ENCODE measurements at places on chromosomes 16 and 17.

DNA sequence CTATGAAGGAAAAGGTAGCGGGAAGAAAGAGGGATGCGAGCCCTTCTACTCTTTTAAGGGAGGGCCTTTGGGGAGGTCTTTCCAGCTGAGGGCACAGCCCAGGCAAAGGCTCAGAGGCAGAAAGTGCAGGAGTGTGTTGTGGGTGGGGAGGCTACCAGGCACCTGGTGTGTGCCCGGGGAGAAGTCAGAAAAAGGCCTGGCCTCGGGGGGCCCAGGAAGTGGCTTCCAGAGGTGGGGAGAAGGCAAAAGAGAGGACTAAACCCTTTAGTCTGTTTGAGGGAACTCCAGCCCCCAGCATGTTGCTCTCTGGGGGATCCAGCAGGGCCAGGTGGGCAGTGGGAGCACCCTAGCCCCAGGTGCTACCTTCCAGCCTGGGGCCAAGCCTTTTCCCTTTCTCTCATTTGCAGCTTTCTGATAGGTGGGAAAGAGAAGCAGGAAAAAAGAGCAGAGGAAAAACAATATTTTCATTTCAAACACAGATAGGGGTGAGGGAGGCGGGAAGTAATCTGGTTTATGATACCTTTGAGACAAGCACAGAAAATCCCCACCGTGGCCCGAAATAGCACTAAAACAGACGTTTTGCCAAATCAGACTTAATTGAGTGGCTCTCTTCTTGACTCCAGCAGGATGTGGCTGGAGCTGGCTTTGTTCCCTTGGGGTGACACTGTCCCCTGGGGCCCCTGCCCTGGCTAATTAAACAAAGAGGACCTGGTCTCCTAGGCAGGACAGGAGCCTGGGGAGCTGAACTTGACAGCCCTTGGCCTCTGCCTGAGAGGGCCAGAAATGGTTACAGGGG is 10.4 kb downstream of the RAI1 start:
- no peak for DNase-seq

- no peak for DNase-seq
These were observed 258.3 kb downstream of the RBFOX1 start for GRCh38 chr16:7590934-7591333.

DNA sequence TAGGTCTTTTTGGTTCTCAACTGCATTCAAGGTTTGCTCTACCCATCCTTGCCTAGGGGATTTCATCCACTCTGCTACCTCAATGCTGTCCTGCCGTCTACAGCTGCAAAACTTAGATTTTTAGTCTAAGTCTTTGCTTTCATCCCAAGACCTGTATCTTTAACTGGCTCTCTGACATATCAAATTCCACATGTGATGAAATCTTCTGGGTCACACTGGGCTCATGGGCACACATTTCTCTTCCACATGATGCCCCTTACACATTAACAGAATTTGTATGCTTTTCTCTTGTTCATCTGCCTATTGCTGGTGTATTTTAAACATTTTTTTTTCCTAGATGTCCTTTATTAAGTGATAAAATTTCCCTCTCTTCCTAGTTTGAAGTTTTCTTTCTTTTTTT is 39.6 kb downstream of the MAF start:
- DNase-seq = no peak

- no peak for DNase-seq
These were observed 57.5 kb downstream of the CYB5B start for GRCh38 chr16:69481901-69482341.

DNA sequence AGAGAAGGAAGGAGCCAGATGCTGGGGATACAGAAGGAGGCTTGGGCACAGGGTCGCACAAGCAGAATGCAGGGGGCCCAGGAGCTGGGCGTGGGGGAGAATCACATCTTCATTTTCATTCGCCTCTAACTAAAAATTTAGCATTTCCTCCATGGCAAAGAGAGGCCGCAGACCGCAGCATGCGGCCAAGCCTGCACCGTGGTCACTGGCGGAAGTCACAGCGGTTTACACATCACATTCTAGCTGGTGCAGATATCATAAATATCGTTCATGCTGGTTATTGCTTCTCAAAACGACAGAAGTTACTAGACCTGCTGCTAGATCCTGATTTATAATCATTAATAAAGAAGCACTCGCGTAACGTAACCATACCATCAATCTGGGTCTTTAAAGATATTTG is 162.0 kb downstream of the NTN1 start:
- no peak for DNase-seq

GRCh38 chr17:51496378-51496777 is 236.0 kb downstream of the UTP18 start:
- DNase-seq = no peak

DNA sequence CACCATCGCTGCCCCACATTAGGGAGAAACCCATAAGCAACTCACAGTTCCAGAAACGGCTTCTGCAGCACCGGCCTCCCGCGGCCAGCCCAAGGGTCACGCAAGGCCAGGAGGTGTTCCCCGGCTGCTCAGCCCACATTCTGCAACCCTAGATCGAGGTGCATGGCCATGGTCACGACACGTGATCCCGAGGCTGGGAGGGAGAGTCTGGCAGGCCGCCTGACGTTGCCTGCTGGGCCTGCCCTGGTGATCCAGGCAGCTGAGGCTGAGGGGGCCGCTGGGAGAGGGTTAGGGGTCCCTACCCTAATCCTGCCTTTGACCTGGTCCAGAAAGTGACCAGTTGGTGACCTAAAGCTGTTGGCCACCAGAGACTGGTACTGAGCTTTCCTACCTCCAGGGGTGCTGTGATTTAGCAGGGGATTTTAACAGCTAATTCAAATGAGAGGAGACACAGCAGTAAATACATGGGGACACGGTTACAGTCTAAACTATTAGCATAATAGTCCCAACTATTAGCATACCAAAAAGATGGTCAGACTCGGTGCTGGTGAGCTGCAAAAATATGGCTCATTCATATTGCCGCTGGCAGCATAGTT is 97.4 kb upstream of the CIBAR2 start:
- DNase-seq = no peak

GRCh38 chr17:45425125-45425983 is 7.3 kb downstream of the ARHGAP27 start:
- no peak for DNase-seq

DNA sequence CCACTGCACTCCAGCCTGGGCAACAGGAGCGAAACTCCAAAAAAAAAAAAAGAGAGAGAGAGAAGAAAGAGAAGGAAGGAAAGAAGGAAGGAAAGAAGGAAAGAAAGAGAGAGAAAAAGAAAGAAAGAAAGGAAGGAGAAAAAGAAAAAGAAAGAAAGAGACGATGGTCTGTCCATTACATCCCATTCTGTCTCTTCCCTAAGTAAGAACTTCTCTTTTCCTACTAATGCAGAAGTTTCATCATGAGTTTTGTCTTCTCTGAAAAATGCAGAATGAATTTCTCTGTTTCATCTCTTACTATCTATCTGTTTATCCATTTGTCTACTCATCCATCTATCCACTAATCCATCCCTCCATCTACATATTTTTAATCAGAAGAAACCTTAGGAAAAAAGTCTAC is 94.9 kb upstream of the MED13 start:
- no peak for DNase-seq

GRCh38 chr16:48117217-48118105 is 38.3 kb downstream of the ABCC12 start:
- DNase-seq = peak; percentile 35

GRCh38 chr17:43126911-43127290 is 1.7 kb upstream of the BRCA1 start:
- DNase-seq = no peak

DNA sequence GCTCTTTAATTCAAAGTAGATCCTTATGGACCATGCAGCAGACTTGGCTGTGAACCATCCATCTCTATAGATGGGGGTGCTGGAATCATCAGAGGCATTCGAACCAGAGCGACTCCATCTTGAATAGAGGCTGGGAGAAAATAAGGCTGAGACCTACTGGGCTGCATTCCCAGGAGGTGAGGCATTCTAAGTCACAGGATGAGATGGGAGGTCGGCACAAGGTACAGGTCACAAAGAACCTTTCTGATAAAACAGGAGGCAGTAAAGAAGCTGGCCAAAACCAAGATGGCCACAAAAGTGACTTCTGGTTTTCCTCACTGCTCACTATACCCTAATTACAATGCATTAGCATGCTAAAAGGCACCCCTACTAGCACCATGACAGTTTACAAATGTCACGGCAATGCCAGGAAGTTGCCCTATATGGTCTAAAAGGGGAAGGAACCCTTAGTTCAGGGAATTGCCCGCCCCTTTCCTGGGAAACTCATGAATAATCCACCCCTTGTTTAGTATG is 89.2 kb upstream of the BRD7 start:
- DNase-seq = no peak
